Ureter (tissue), 1 donor: ENCODE measurements at places on chromosomes 16 and 17.

DNA sequence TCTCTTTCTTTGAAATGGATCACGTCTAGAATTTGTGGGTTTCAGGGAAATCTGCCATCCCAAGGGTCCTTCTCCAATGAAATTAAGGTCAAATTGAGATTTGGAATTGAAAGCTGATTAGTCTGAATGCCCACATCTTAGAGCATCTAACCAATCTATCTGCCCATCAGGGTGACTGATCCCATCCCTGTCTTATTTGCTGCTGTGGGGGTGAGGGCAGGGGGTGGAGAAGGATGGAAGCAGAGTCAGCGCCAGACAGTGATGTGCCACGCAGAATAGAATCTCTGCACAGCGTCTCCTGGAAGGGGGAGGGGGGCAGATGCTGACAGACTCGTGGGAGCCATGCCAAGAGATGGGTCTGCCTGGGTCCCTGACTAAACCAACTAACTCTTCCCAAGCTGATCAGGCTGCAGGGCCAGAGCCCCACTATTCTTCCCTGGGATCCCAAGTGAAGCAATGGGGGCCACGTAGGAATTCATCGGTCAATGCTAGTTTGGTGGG lies 32.1 kb downstream of the CDK5RAP3 start:
- DNase-seq = no peak

- peak; percentile 84 for DNase-seq
Measured at GRCh38 chr17:40180694-40181093, 3.4 kb downstream of the RAPGEFL1 start.

GRCh38 chr17:80694992-80695912 lies 150.6 kb downstream of the RPTOR start:
- DNase-seq = no peak

DNA sequence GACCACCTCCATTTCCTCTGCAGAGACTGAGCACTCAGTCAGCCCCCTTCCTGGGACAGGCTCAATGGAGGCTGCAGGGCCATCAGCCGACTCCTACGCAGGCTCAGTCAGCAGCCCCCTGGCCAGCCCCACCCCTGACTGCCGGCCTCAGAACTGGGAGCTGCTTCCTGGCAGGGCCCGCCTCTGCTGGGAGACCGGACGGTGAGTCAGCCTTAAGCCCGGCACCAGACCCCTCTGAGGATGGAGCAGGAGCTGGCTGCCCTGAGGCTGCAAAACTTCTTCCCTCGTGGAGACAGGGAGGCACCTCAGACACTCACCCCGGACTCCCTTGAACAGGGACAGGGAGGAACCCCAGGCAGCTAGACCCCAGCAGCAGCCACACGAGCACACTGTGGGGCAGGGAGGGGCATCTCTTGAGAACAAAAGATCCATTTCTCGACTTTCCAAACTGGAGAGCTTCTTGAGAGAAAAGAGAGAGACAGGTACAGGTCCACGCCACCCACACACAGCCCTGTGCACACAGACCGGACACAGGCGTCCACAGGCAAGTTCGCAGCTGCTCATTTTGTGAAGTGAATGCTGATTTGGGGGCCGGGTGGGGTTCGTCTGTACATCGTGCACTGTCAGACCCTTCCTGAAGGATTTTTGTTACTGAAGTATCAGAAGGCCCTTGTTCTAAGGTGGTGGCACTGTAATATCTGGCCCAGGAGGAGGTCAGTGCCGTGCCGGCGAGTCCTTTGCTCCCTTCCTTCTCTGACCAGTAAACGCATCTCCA lies 1.3 kb upstream of the TUBB3 start:
- DNase-seq = peak; percentile 85

DNA sequence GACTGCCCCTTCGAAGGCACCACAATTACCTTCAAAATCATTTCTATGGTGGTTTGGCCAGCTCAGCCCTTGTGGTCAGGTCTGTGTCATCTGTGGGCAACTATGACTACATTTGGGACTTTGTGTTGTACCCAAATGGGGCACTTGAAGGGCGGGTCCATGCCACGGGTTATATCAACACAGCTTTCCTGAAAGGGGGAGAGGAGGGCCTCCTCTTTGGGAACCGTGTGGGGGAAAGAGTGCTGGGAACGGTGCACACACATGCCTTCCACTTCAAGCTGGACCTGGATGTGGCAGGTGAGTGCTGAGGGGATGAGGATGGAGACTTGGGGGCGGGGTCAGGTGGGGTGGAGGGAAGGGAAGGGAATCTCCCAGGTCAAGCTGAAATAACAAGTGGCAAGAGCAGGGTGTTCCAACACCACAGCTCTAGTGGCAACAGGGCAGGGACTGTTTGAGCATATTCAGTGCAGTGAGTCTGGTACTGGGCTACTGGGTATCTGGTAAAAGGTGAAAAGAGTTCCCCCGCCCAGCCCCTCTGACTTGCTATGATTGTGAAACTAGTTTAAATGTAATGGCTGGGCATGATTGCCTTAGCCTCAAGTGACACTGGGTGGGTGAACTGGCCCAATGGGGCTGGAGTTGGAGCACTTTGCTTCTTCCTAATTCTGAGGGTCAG lies 1.7 kb downstream of the AOC2 start:
- DNase-seq = peak; percentile 70

DNA sequence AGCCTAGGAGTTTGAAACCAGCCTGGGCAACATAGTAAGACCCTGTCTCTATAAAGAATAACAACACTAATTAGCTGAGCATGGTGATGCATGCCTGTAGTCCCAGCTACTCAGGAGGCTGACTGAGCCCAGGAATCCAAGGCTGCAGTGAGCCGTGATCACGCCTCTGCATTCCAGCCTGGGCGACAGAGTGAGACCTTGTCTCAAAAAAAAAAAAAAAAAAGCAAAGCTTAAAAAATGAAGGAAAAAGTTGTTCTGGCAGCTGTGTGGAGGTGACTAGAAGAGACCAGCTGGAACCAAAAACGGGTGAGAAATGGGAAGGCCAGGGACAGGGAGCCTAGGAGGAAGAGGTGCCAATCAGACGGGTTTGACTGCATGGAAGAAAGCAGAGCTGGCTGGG lies 4.2 kb downstream of the BCL7C start:
- no peak for DNase-seq

GRCh38 chr17:2901582-2901981 lies 105.3 kb downstream of the RAP1GAP2 start:
- no peak for DNase-seq
